Neural crest cell (in vitro differentiated cells): ENCODE measurements at places on chromosomes 1 and 21. TPM values are rescaled to one million over a fixed set of nuclear protein-coding genes. Genes with fewer than 3 reads are reported as not detected.

- DNase-seq: peak; percentile 45
Observed at GRCh38 chr1:34162852-34163766, 1.9 kb downstream of the CSMD2 start.

The MEGF6 gene
- 36.7 and 38.8 TPM in 2 replicates for total RNA-seq

The DLGAP3 gene
- 4.7 and 5.0 TPM in 2 replicates for total RNA-seq

The CELA2B gene
- total RNA-seq: not detected in 2 replicates
